ENCODE measurements at places on chromosomes 12 and 14.

GRCh38 chr12:6919588-6919987 is 5.2 kb downstream of the ENO2 start:
- DNase-seq = no peak

DNA sequence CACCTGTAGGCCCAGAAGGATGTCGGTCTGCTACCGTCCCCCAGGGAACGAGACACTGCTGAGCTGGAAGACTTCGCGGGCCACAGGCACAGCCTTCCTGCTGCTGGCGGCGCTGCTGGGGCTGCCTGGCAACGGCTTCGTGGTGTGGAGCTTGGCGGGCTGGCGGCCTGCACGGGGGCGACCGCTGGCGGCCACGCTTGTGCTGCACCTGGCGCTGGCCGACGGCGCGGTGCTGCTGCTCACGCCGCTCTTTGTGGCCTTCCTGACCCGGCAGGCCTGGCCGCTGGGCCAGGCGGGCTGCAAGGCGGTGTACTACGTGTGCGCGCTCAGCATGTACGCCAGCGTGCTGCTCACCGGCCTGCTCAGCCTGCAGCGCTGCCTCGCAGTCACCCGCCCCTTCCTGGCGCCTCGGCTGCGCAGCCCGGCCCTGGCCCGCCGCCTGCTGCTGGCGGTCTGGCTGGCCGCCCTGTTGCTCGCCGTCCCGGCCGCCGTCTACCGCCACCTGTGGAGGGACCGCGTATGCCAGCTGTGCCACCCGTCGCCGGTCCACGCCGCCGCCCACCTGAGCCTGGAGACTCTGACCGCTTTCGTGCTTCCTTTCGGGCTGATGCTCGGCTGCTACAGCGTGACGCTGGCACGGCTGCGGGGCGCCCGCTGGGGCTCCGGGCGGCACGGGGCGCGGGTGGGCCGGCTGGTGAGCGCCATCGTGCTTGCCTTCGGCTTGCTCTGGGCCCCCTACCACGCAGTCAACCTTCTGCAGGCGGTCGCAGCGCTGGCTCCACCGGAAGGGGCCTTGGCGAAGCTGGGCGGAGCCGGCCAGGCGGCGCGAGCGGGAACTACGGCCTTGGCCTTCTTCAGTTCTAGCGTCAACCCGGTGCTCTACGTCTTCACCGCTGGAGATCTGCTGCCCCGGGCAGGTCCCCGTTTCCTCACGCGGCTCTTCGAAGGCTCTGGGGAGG is at the start of gene LTB4R:
Gene LTB4R (plus strand): TSS at position 857 of the 959 bp plus-strand sequence. CDS start 4,150 bp downstream, outside the sequence.
- DNase-seq = no peak

DNA sequence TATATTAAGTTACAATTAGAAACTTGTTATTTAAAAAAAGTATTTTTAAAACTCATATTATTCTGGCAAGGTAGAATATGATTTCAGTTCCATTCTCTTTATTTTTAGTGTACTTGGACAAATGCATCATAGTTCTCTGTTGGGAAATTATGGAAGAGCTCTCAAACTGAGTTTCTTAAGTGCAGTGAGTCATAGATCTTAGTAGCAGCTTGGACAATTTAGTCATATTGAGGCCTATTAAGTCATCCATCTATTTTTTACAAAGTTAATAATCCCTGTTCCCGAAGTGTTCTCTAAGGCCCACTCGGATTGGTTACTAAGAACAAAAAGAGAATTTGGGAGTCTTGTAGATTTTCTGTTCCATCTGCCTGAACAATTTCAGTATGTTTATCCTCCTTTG is 113.9 kb downstream of the ANO4 start:
- no peak for DNase-seq

GRCh38 chr12:52423035-52423434 is 11.1 kb downstream of the KRT75 start:
- DNase-seq = no peak

DNA sequence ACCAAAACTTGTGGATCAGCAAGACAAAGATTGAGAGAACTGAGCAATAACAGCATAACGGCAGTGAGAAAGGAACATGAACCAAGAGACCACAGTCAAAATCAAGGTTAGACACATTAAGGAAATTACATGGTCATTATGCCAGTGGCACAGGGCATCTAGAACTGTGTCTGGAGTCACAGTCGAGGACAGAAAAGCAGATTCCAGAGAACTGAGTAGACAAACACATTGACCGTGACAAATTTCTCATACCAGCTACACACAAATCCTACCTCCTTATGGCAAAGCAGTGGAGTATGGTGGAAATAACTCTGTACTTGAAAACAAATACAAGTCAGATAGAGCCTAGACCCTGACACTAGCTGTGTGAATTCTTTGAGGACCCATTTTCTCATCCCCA is 367.3 kb downstream of the DUSP6 start:
- DNase-seq = no peak

GRCh38 chr12:7161811-7162210 is 27.7 kb upstream of the PEX5 start:
- no peak for DNase-seq

DNA sequence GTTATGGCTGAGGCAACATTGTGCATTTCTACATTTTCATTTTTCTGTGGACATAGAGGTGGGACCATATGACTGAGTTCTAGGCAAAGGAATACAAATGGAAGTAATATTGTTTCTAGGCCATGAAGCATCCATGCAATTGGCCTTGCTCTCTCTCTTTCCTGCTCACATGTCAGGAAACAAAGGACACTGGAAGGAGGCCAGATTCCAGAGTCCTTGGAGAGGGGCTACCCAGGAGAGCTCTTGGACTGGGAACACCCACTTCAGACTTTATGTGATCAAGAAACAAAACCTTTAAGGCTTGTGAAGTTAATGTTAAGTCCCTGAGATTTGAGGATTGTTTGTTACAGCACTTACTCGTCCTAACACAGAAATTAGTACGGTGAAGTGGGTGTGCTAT is 32.8 kb downstream of the PDZRN4 start:
- no peak for DNase-seq

Data from cerebellar nuclear complex (tissue), 1 donor.